Left forelimb (tissue), 1 donor: ENCODE measurements at places on chromosomes 7 and 10.

DNA sequence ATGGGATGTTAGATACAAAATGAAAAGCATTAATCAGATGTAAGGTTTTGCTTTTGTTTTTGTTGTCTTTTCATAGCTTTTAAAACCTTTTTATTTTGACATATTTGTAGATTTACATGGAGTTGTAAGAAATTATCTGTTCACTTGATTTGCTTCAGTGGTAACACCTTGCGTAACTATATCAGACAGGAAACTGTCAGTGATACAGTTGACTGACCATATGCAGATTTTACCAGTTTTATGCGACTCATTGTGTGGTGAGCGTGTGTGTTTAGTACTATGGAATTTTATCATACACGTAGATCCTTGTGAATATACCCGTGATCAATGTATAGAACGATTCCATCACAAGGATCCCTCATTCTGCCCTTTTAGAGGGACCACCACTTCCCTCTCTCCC lies 701.4 kb downstream of the SUGCT start:
- DNase-seq = no peak

DNA sequence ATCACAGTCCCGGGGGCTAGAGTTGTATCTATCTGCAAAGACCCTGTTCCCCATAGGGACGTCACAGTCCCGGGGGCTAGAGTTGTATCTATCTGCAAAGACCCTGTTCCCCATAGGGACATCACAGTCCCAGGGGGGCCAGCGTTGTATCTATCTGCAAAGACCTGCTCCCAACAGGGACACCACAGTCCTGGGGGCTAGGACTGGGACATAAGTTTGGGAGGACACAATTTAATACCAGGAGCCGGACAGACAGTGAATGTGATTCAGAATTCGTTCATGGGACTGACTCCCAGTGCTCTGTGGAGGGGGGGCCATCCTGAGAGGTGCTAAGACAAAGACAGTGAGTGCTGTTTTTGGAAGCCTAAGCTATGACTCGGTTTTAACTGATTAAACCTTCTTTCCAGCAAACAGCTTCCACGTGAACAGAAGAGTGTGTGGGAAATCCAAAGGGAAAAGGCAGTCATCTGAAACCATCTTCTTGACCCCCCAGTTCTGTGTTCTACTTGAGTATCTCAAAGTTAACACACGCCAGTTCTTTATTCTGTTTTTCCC lies 153.0 kb downstream of the DIP2C start:
- no peak for DNase-seq

DNA sequence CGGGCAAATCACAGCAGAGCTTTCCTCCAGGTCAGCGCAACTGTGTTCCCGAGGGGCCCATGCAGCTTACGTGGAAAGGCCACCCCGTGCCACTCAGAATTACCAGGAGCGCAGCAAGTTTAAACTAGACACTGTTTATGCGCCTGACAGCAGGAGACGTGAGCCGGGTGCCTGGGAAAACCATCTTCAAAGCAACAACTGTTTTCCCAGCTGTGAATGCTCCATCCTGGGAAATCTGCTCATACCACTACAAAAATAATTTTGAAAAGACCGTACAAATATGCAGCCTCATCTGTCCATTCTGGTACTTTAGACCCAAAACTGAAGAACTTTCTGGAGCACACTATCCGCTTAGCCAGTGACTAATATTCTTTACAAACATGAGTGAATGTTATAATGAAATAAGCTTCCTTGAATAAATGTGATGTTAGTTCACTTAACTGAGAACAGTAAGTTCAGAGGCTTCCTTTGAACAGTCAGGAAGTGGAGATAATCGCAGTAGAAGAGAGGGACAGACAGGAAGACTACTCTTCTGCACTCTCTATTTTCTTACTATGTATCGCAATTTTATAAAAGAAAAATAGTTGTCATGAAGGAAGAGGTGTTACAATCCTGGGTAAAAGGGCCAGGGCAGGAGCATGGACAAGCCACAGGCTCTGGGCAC lies 16.7 kb downstream of the GPER1 start:
- no peak for DNase-seq

DNA sequence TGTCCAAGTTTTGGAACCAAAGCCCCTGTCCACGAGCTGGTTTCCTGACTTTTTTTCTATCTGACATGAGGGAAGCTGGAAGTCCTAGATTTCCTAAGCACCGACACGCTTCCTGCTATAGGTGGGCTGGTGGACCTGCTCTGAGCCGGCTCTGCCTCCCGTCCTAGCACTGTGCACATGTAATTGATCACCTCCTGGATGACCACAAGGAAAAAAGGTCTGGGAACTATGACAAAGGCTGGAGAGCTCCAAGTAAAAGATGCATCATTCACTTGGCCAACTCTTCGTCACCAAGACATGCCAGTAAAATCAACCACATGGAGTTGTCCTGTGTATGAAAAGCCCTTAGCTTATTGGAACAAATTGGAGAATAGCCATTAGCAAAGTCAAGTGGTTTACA lies 104.8 kb downstream of the ITIH5 start:
- DNase-seq = no peak

DNA sequence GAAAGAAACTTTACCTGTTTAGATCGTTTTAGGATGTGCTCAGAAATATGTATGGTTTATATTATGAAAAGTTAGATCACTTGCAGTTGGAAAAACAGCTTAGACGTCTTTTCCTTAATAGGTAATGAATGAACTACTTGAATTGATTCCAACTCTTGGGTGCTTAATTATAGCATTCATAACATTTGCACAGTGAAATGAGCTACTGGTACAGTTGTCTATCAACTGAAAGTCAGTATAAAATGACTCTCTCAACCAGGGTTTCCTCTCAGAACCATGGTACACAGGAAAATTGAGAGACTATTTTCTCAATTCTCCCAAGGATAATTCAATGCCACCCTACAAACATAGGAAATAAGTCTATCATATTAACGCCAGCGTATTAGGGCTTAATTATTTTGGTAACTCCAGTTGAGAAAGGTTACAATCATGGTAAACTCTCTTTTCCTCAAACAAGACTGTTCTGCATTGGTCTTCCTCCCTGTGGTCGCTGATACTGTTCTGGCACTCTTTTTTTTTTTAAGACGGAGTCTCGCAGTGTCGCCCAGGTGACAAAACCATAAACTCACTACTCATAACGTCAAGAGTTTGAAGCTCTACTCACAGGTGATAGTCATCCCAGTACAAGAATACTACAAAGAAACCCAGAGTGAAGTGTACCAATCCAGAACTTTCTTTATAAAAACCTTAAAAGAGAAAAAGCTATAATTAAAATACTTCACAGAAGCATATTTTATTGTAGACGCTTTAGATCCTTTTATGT lies 2.0 kb downstream of the ANLN start:
- no peak for DNase-seq

DNA sequence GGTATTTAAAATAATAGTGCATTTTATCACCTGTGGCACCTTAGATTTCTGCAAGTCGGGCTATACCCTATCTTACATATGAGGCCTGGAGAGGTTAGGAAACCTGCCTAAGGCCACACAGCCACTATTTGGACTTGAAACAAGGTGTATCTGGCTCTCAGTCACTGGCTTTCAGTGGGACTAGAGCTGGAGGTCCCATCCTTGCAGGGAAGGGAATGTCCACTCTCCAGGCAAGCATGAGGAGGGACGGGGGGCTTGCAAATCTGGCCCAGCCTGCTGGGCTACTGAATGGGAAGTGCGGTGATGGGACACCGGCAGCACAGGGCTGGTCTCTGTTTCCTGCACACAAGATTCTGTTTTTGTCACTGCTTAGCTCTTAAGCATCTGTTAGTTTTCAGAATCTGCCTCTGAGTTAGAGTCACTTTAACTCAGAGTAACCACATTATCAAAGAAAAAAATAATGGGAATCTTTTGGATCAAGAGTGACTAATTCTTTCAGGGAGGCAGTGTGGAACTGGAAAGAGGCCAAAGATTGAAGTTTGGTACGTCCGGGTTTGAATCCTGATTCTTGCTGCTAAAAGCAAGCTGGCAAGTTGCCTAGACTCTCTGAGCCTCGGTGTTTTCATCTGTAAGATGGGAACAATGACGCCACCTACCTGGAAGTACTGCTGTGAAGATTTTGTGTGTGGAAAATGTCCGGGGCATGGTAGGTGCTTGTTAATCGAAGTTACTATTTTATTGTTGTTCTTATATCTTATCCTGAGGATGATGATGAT lies 33.8 kb upstream of the HABP2 start:
- peak; percentile 33 for DNase-seq

DNA sequence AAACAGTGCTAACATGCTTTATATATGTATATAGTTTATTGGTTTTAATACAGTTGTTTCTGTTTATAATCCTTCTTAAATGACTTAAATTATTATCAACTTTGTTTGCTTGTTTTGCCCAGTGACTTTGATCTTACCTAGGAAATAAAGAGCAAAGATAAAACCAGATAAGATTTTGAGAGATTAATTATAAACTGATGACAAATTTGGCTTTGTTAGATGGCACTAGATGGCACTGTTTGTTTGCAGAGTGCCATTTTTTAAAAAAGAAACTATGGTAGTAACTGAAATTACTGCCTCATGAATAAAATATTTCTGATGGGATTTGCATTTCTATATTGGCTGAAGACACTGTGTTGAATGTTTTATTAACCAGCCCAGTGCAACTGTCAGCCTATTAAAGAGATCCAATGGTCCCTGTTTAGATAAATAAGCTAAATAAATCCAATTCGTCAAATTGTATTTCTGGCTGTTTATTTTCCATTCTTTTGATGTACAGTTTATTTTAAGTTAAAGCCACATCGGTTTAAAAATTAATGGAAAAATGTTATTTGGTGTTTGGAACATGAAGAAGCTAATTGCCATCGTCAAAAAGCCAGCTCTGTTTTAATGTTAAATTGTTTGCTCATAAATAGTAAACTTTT lies 28.7 kb downstream of the VTI1A start:
- DNase-seq = no peak

DNA sequence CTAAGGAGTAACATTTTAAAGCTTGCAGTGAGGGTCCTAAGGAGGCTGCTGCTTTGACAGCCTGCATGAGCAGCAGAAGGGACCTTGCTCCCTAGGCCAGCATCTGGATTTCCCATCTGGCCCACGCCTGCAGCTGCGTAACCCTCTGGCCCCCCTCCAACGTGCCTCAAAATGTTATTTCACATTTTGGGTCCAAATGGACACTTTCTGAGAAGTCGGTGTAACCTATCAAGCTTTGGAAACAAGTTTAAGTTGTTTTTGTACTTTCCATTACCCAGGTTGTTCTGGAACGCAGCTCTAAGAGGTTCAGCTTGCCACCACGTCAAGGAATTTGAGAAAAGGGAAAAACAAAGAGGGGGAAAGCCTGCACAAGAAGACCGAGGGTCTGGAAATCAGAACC lies 338.3 kb downstream of the KCNMA1 start:
- DNase-seq = no peak

GRCh38 chr10:125377368-125377767 lies 217.0 kb upstream of the CTBP2 start:
- no peak for DNase-seq

DNA sequence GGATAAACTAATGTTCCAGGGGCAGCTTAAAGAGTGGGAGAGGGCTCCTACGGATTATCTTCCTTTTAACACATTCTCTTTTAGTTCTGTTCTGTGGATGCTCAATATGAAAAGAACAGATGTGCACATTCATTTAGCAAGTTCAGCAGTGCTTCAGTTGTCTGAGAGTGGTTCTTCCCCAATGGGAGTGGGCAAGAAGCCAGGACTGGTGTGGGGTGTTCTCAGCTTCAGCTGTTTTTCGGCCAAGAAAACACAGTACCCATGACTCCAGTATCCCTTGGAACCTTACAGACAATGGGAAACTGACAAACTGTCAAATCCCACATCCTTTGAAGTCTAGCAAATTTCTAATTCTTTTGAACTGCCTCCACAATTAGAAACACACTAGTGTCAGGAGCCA lies 71.5 kb upstream of the LRRC17 start:
- no peak for DNase-seq

GRCh38 chr10:98419469-98420261 lies 4.7 kb upstream of the PYROXD2 start:
- no peak for DNase-seq

GRCh38 chr7:108611268-108611667 lies 41.6 kb downstream of the DNAJB9 start:
- no peak for DNase-seq

DNA sequence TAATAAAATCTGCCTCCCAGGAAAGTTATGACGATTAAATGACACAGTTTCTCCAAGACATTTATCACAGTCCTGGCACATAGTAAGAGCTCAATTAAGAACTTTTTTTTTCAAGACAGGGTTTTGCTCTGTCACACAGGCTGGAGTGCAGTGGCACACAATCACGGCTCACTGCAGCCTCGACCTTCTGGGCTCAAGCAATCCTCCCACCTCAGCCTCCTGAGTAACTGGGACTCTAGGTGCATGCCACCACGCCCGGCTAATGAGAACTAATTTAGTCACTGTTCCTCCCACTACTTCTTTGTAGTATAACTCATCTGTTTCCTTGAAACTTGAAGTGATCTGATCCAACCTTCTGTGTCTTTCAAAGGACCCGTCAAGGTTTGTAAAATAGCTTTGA lies 42.2 kb upstream of the MXI1 start:
- DNase-seq = no peak

DNA sequence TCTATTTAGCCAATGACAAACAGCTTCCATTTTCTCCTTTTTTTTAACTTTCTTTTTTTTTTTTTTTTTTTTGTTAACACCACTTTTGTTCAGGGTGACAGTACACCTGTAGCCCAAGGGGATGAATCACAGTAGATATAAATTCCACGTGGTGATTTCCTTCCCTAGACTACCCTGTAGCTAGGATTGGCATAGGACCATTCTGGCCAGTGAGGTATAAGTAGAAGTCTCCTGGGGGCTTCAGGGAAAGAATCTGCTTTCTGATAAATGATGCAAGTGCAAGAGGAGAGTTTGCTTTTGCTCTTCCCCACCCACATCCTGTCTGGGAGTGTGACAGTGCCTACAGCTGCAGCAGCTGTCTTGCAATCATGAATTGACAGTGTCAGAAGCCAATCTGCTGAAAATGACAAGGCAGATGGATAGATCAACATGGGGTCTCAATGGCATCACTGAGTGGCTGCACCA lies 63.2 kb upstream of the TOMM7 start:
- DNase-seq = no peak

DNA sequence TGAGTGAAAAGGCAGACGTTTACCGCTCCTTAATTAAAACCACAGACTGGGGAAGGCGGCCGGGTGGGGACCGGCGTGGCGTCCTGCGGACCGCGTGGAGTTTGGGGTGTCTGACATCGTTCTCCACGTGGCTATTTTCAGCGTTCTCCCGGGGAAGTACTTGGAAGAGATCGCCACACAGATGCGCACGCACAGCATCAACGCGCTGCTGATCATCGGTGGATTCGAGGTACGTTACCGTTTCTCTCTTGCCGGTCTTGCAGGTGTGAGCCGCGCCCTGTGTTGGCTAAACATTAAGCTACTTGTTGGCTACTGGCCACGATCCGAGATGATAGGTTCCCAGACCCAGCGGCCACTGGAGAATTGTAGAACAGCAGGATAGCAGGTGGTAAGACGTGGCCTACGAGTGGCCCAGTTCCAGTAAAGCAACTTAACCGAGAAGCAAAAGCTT lies 51.3 kb downstream of the PFKP start:
- DNase-seq = no peak

- DNase-seq = no peak
Observed at GRCh38 chr7:33195264-33195663, 65.9 kb downstream of the BBS9 start.

GRCh38 chr10:95279042-95279820 lies 11.6 kb downstream of the PDLIM1 start:
- no peak for DNase-seq
